Hematopoietic multipotent progenitor cell (in vitro differentiated cells): ENCODE measurements at places on chromosomes 5 and 9. TPM values are rescaled to one million over a fixed set of nuclear protein-coding genes. Genes with fewer than 3 reads are reported as not detected.

DNA sequence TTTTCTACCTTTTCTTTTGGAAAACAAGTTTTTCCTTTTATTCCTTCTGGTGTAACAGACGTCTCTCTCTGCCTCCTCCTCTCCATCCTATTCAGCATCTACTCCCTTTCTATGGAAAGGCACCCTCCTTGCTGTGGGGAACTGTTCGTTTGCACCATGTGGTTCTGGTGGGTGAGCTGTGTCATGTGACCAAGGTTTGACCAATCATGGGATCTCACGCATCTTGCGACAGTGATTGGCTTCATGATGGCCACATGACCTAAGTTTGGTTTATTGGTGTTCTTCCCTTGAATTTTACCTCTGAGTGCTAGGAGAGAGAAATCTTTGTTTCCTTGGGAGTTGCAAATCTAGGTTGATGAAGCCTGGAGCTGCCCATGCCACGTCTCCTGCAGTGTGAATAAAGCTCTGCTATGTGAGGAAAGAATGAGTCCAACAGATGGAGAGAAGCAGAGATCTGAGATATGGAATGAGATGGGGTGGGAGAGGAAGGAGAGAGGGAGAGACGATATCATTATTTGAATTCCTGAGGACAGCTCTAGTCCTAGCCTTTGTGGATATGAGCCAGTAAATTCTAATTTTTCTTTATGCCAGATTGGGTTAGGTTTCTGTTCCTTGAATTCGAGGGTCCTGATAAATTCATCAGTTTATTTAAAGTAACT, 178.8 kb upstream of the IL12B start:
- no peak for DNase-seq

DNA sequence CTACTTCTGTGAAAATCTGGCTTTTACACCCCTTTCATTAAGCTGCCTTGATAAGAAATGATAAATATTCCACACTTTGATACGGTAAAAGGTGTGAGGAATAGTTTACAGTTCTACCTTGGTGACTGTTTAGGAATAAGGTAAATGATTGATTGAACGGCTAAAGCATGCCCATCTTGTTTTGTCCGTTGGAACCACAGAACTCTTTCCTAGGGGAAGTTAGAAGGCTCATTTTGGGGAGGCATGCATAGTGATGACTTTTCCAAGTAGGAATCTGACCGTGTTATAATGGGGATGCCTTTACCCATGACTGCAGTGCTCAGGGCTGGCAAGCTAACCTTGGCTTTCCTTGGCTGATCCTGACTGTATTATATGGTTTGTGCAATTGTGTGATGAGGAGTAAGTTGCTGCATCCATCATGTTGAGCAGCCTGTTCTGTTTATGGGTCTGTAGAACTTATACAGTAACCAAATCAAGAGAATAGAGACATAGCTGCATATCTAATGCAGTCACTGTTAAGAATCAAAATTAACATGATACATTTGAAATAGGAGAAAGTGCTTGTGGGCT, 24.5 kb downstream of the PCSK5 start:
- no peak for DNase-seq

DNA sequence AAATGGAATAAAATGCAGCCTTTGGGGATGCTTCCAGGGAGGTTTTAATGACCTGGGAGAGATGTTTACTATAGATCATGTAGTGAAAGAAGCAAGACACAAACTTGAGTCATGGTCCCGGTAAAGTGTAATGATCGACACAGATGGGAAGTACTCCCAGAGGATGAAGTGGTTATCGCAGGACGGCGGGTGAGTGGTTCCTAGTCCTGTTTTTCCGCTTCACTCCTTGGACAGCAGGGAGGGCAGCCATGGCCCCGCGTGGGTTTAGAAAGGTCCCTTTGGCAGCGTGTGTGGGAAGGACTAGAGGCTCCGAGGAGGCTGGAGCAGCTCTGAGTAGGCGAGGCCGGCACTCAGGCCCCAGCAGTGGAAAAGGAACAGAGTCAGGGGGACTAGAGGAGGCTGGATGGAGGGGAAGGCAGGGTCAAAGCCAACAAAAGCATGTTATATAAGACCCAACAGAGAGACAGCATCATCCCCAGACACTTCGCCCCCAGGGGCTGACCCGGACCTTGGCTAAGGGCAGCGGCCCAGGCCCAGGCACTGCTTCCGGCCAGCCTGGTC, 49.2 kb upstream of the STXBP1 start:
- no peak for DNase-seq

The ATG10 gene
- total RNA-seq = 8.6 TPM

The SRP19 gene
- total RNA-seq = 5.9 TPM

The SH3PXD2B gene
- total RNA-seq = 1.3 TPM
